ENCODE measurements at places on chromosomes 2 and 18.

DNA sequence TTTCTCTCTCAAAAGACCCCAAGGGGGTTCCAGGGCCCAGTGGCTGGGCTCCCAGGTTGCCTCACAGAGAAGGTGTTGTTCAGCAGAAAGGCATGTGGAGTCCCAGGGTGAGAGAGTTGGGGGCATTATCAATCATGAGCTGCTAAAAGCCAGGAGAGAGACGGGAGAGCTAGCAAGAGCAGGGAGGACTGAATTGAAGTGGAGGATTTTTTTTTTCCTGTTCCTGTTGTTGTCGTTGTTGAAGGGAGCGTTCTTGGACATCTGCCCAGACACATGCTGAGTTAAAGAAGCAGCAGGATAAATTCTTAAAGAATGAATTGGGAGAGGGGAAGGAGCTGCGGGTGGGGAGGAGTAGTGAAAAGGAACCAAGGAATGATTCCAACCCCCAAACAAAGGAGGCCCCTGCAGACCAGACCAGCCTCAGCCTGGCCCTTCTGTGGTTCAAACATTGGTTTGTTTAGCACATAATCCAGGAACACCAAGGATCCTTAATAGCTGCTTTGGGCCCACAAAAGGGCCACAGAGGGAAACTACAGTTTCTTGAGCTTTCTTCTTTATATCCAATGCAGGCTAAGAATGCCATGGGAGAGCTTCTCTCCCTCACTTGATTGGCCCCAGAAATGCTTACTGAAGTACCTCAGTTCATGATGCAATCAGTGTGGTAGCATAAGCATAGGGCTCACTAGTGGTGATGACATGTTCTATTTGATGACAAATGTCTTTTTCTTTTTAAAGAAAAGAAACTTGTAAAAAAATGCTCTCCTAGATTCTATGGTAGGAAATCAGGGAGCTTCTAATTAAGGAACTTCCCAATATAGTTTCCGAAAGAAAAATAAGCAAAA lies 146.0 kb downstream of the SETBP1 start:
- DNase-seq = no peak

- DNase-seq = no peak
Measured at GRCh38 chr18:56488739-56489138, 149.7 kb downstream of the TXNL1 start.

- no peak for DNase-seq
Measured at GRCh38 chr2:167406558-167406957, 518.3 kb downstream of the XIRP2 start.

DNA sequence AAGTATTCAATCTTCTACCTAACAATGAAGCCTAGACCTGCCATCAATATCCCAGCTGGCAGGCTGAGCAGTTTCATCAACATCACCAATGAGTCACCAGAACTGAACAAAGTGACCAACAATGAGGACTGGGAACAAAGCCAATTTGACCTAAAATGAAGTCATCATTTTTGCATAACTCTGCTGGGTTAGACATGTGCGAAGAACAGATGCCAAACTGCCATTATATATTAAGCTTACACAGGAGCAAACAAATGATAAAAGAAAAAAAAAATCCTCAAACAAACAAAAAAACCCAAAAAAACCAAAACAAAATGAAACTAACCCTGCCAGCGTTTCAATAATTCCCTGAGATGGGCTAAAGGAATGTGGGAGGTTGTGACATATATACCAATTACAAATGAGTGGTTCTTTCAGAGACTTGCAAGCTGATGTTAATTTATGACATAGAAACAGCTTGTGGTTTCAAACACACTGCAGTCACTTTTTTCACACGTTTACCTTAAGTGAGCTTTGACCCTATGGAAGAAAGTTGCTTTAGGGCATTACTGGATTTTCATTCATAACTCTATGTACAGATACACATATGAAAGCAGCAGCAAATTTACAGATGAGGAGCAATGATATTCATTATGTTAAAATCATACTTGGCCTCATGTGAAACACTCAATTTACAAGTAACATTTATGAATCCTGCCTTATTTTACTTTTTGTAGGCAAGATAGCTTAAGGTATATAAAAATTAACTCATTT lies 56.9 kb upstream of the CCDC141 start:
- peak; percentile 21 for DNase-seq

DNA sequence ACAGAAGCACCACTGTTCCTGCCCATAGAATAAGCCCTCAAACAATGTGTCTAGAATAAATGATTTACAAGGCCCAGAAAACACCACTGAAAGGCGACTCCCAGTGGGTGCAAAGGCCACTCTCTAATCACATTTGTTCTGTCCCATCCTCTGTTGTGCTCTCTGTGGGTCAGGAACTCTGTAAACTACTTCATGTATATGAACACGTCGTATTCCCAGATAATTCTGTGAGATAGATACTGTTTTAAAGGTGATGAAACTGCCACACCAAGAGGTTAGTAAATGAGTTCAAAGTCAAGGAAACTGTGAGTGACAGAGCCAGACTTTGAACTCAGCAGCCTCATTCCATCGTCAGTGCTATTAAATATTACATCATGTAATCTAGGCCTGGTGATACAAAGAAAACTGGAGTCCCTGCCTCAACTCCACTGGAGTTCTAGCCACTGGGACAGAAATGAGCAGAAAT lies 269.7 kb upstream of the DCC start:
- no peak for DNase-seq
